ENCODE measurements at places on chromosomes 7 and 10.

DNA sequence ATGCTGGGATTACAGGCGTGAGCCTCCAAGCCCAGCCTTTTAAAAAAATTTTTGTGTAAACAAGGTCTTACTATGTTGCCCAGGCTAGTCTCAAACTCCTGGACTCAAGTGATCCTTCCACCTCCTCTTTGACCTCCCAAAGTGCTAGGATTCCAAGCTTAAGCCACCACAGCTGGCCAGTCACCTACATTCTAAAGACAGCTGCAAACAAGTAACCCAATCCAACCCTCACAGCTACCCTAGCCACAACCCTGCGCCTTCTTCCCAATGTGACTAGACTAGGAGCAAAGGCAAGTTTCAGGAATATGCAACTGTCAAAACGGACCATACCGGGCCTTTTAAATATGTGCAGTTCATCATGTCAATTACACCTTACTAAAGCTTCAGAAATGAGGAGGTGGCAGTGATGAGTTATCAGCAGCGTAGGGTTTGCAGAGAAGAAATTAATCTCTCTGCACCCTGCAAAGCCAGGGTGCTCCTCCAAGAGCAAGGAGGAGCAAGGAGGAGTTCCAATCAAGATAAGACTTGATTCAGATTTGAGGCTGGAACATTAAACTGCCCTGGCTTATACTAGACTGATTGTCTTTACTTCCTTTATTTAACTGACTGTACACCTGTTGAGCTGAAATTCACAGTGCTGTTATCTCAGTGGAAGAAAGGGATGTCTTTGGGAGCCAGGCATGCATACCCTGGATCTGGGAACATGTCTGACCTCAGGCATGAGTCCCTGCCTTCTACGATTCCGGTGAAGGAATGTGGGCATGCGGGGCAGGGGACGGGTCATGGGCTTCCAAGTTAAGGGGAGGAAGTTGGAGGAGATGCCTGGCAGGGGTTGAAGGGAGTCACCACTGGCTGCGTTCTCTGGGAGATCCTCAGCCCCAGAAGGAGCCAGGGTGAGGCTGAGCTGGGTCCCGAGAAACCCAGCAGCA, 15.5 kb upstream of the TMEM120A start:
- DNase-seq = no peak

GRCh38 chr10:5540080-5540479, 15.3 kb downstream of the CALML3 start:
- DNase-seq = no peak

DNA sequence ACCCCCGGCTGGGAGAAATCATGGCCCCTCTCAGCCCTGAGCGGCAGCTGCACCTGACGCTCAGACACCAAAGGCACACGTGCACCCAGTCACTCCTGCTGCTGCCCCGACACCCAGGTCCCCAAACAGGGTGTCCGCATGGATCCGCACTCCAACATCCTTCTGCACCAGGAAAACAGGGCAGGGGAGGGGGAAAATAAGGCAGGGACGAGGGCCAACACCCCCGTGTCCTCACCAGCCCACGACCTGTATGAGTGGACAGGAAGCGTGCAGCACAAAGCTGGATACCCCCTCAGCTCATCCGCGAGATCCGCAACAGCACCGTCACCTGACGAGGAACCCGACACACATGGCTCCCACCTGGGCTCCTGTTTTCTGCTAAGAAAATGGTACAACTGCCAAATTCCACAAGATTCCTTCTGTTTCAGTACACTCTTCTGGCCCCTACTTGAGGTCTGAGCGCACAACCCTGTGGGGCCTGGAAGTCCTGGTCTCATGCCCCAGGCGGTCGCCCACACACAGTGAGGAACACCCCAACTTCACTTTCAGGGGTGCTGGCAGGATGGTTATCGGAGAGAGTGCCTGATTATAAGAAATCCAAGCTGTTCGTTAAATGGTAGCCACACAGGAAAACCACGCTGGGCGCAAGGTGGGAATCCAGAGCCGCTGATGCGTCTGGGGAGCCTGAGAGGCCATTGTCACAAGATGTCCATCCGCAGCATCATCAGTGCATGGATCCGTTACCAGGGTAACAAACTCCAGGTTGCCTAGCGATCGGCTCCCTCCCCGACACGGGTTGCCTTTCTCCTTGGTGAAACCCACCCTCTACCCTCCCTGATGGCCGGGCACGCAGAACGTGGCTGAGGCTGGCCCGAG, 63.6 kb downstream of the ZRANB1 start:
- DNase-seq = no peak

- DNase-seq = no peak
Measured at GRCh38 chr10:102504179-102504975, 605 bp downstream of the SUFU start.

DNA sequence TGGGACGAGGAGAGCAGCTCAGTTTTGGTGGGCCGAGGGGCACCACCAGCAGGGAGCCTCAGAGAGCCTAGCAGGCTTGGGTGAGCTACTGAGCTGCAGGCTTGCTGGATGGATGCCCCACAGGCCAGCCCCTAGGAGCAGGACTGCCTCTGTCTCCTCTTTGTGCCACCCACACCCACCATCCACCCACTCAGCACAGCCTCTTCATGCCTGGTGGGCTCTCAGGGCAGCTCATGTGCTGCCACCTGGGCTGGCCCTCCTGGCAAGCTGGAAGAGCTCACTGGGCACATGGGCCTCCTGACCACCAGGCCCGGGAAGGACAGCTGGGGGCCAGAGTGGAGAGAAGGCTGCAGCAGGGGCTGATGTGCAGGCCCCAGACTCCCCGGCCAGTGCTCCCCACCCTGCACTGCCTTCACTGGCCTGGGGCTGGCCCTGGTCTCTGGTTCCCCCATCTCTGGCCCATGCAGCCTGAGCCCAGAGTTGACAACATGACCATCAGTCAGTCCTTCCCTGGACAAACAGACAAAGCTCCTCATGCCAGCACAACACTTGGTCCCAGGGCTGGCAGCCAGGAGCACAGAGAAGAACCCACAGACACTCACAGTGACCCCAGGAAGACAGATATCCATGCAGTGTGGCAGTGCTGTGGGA, 8.2 kb downstream of the RASGEF1A start:
- no peak for DNase-seq

DNA sequence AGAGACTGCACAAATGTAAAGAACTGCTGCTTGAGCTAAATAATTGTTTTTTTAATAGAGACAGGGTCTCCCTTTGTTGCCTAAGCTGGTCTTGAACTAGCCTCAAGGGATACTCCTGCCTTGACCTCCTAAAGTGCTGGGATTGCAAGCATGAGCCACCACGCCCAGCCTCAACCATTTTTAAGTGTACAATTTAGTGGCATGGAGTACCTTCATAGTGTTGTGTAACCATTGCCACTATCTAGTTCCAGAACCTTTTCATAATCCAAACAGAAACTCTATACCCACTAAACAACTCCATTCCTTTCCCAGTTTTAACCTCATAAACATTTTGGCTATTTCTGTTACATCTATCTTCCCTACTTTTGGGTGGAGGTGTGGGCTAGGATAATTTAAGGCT, 6.7 kb downstream of the EIF4H start:
- DNase-seq = no peak

DNA sequence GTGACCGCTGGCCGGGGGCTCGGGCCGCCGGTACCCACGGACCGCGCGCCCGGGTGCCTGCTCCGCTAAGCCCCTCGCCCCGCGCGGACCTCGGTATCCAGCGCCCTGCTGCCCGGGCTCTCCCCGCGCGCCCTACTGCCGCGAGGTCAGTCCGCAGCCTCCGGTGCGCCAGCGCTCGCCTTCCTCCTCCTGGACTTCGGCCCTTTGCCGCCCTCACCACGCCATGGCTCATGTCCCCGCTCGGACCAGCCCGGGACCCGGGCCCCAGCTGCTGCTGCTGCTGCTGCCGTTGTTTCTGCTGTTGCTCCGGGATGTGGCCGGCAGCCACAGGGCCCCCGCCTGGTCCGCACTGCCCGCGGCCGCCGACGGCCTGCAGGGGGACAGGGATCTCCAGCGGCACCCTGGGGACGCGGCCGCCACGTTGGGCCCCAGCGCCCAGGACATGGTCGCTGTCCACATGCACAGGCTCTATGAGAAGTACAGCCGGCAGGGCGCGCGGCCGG, 483 bp downstream of the GDF10 start:
- no peak for DNase-seq

DNA sequence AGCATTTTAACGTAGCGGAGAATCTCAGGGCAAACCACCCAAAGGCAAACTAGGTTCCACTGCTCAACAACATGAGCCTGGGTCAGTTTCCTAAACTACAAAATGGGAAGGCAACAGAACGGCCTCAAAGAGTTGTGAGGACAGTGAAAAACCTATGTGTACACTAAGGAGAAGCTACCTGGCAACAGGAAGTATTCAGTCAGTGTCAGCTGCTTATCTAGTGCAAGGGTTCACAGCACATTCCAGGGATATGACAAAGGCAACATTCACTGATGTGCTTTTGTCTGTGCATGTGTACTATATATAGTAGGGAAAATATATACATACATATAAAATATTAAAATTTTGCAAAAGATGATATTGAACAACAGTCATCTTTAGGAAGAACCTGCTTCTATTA, 17.2 kb downstream of the NUDCD3 start:
- DNase-seq = no peak

DNA sequence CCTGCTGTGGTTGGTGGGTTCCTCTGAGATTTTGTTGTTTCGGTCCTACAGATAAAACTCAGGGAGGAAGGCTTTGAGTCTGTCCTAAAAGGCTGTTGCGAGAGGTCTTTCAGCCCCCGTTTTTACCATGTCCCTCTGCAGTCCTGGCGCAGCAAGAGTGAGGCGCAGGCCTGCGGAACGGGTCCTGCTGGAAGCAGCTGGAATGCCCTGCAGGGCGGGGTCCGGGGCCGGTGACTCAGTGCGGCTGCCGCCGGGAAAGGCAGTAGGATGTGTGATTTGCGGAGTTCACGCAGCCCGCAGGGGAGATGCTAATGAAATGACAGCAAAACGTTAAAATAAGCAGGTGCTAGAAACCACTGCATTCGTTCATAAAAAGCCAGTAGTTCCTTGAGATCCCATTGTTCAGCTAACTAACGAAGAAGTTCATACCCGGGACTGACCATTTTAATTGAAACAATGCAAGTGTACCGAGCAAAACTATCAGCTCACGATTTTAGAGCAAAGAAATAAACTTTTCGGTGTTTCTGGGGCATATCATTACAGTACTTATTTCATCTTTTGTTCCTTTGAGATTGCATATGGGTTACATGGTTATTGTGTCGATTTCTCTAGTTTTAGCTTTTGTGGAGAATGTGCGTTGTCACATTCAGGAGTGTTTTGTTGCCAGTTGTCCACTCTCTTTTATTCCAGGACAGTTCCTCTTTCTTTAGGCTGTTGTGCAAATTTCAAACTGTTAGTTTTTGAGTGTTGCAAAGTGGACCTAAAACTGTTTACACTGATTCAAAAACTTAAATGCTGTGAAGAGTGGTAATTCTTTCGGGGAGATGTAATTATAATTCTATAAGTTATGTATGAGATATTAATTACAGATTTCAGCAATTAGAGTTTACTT, 783 bp downstream of the ANLN start:
- no peak for DNase-seq

- peak; percentile 24 for DNase-seq
Measured at GRCh38 chr7:149126662-149127266, 640 bp upstream of the ZNF425 start.

GRCh38 chr7:33130184-33130583, 820 bp downstream of the BBS9 start:
- no peak for DNase-seq

- no peak for DNase-seq
Measured at GRCh38 chr10:127963136-127963535, 56.2 kb downstream of the PTPRE start.

- no peak for DNase-seq
Measured at GRCh38 chr10:92834331-92834730, 14.0 kb upstream of the EXOC6 start.

- DNase-seq = no peak
Measured at GRCh38 chr10:23065181-23065948, 30.0 kb upstream of the MSRB2 start.

DNA sequence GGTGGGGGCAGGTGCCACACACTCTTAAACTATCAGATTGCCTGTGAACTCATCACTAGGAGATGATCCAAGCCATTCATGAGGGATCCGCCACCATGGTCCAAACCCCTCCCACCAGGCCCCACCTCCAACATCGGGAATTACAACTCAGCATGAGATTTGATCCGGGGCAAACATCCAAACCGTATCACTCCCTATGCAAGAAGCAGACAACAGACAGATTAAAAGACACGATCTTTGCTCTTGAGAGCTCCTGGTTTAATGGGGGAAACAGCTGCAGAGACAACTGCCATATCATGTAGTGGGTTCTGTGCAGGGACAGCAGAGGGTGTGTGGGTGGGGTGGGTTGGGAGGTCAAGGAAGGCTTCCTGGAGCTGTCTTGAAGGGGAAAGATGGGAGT, 123.6 kb downstream of the EMX2 start:
- no peak for DNase-seq

DNA sequence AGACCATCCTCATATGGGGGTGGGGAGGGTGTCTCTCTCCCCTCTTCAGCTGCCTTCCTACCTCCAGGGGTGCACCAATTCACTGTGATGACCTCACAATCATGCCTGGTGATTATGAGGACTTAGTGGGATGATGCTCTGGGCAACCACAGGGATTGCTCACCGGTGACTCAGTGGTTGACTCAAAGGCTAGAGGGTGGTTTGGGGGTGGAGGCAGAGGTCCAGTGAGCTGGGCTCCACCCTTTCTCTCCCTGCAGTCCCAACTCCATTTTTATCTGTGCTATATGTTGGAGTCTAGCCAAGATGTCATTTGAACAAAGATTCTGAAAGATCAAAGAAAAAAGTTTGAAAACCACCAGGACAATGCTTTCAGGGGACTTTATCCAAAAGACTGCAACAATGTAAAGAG, 286.9 kb downstream of the KCNMA1 start:
- no peak for DNase-seq

GRCh38 chr7:39414224-39415035, 151.8 kb upstream of the YAE1 start:
- no peak for DNase-seq

DNA sequence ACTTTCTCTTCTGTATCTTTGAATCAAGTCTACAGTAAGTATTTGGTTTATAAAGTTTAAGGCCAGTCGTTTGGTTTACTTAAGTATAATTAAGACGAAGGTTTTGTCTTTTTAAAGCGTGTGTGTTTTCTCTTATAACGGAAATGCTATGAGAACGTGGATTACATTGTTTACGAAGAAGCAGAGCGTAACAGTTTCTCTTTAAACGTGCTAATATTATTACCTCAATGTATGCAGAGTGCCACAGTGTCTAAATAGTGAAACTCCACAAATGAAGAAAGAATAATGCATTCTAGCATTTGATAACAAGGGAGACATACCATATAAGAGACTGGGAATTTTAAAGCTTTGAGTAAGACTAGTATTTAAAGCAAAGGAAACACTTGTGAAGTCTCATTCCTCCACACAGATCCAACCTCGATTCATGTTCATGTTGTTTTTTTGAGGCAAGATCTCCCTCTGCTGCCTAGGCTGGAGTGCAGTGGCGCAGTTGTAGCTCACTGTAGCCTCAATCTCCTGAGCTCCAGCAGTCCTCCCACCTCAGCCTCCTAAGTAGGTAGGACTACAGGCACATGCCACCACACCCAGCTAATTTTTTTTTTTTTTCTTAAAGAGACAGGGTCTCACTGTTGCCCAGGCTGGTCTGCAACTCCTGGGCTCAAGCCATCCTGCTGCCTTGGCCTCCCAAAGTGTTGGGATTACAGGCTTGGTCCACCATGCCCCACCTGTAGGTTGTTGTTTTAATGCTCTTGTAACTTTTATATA, 75.1 kb downstream of the ANKRD61 start:
- DNase-seq = no peak
